Cerebellum (tissue), 4 donors: ENCODE measurements at places on chromosomes 6 and 20. TPM values are rescaled to one million over a fixed set of nuclear protein-coding genes. Genes with fewer than 3 reads are reported as not detected.

MUC22 gene
- total RNA-seq: not detected

GRCh38 chr6:164379795-164380194, 929.6 kb downstream of the C6orf118 start:
- DNase-seq: no peak

GNRH2 gene
- not detected for total RNA-seq

- DNase-seq: no peak
Observed at GRCh38 chr6:134535831-134536230, 217.9 kb upstream of the SGK1 start.

- DNase-seq: no peak
Observed at GRCh38 chr6:97364327-97364726, 81.3 kb upstream of the MMS22L start.

KIAA1755 gene
- total RNA-seq: 5.6 TPM

ACAT2 gene
- total RNA-seq: 28.2 TPM

DNA sequence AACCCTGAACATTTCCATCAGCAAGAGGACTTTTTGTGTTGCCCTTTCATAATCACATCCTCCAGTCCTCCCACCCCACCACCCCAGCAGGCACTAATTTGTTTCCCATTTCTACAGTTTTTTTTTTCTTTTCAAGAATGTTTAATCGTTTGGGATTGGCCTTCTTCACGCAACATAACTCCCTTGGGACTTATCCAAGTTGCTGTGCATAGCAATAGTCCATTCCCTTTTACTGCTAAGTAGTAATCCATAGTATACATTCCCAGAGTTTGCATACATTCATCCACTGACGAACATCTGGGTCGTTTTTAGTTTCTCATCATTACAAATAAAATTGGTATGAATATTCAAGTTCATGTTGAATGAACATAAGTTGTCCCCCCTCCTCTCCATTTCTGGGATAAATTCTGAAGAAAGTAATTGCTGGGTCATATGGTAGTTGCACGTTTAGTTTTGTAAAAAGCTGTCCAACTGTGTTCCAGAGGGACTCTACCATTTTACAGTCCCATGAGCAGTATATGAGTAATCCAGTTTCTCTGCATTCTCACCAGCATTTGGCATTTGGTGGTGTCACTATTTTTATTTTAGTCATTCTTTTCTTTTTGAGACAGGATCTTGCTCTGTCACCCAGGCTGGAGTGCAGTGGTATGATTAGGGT, 90.8 kb downstream of the DOK5 start:
- no peak for DNase-seq

DNA sequence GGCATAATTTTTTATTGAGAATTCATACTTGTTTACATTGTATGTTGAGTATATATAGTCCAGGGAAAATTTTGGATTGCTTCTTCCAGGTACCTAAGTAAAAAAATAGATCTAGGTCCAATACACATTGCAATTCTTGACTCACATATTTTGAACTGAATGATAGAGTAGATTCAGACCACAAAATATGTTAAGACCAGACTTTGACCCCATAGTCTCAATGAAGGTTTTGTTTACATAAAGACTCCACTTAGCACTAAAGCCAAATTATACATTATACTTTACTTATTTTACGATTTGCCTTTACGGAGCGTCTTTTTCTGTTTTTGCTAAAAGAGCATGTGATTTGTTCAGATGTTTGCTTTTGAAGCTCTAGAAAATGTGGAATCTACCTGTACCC, 144.1 kb upstream of the PTCHD4 start:
- DNase-seq: no peak
